NAMALWA (cell line): ENCODE measurements at places on chromosomes 5 and 9.

- DNase-seq, result no peak
Observed at GRCh38 chr5:104947076-104947475, 1384.5 kb upstream of the NUDT12 start.

- DNase-seq, result no peak
Observed at GRCh38 chr5:100406640-100407039, 128.5 kb upstream of the FAM174A start.

DNA sequence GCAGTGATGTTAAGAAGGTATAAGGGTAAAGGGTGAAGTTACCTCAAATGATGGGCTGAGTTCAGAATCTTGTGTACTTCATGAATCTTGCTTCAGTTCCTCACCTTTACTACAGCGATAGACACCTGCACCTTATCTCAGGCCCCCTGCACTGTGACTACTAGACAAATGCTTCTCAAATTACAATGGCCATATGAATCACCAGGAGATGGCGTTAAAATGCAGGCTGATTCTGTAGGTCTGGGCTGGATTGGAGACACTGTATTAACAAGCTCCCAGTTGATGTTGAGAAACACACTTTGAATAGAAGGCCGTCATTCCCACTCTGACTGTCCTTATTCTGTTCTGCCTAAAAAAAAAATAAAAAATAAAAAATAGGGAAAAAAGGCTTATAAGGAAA lies 29.8 kb downstream of the TARS1 start:
- DNase-seq, result peak; percentile 42

DNA sequence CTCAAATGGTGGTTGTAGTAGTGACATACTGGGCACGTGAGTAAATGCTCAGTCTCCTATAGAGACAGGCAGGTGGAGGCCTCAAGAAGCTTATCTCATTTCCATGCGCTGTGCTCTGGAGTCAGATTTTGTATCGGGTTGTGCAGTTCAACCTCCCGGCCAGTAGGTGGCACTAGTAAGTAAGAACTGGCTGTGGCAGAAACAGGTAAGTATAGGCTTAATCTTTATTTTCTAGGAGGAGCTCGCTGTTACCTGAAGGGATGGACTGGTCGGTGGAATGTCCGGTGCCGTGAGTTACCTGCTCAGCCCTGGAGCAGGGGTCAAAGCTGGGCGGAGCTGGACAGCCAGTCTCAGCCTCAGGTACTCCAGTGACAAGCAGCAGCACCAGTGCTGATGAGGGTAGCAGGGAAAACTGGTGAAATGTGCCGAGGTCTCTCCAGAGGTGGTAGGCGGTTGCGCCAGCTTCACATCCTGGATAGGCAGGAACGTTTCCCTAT lies 880.1 kb upstream of the SEMA6A start:
- DNase-seq, result peak; percentile 79

DNA sequence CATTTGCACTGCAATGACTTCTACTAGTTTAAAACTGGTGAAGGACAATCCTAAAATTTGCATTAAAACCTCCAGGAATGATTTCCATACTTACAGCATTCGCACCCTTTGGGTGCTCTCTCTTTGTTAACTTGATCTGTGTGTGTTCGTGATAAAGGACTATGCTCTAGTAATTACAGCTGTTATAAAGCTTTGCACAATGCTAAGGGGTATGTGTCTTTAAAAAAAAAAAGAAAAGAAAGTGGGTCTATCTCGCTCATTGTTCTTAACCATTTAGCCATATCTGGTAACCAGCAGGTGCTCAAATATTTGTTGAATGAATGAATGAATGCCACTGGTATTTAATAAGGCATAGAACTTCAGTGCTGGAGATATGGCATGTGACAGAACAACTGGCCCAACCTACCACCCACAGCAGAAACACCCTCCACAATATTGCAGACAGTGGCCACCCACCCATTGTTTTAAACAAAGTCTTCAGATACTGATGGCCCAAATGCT lies 8.7 kb downstream of the TRIM36 start:
- DNase-seq, result no peak
